NCI-H460 (cell line): ENCODE measurements at places on chromosomes 4 and X.
A peak's percentile ranks its signal among the peaks of the same experiment; 100 is the strongest.

GRCh38 chr4:178080312-178080711 is 638.1 kb upstream of the AGA start:
- DNase-seq, result no peak

GRCh38 chrX:110806145-110806544 is 10.5 kb upstream of the CHRDL1 start:
- DNase-seq, result no peak

- DNase-seq, result no peak
Observed at GRCh38 chr4:56512166-56512565, 6.6 kb downstream of the ARL9 start.

DNA sequence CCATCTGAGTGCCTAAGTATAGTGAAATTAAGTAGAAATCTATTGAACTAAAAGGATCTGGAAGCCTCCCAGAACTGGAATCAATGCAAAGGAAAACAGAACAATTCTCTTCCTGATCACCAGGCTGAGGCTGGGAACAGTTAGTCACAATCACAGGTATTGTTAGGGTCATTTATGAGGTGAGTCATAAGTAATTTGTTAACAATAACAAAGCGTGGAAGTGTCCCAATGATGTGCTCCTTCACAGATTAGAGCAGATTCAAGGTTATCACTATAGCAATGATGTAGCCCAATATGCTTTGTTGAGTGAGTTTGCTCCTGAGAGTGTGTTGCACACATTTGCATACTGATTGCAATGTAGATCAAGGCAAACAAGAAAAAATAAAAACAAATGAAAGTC is 228.1 kb downstream of the ZNF674 start:
- DNase-seq, result no peak

DNA sequence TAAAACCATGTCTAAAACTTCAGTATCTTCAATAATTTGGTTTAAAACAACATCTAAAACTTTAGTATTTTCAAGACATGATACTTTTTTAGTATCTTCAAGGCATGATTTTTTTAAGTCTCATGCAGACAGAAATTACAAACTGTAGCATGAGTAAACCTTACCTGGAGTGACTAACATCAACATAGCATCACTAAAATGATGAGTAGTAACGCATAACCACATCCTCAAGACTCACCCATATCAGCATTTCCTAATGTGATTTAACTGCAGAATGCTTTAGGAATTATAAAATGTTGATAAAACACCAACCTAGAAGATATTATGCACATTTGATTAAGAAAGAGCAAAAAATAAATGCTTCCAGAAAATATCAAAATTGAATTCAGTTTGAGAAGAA is 19.7 kb upstream of the EDNRA start:
- DNase-seq, result no peak

GRCh38 chrX:153697924-153698865 is 10.5 kb downstream of the SLC6A8 start:
- DNase-seq, result no peak

GRCh38 chrX:56782352-56782751 is 53.3 kb downstream of the NBDY start:
- no peak for DNase-seq

DNA sequence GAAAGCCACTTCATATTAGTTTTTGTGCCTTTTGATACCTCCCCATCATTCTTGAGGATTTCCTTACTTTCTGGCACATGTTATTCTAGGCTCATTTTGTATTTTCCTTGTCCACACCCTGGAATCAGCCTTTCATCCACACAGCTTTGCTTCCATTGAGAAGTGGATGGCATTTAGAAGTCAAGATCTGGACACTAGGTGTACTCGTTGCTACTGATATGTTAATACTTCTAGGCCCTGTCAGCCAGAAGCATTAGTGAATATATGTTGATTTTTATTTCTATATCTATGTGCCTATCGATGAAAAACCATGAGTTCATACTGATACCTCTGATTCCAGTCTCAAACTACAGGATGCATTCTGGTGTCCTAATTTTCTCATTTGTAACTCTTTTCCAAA is 73.2 kb downstream of the ARHGAP24 start:
- DNase-seq, result no peak

- DNase-seq, result no peak
Observed at GRCh38 chr4:1502976-1503375, 96.7 kb upstream of the NKX1-1 start.

GRCh38 chr4:143399113-143399949 is 62.7 kb downstream of the GAB1 start:
- DNase-seq, result peak; percentile 43

- DNase-seq, result no peak
Observed at GRCh38 chrX:68827256-68827655, 1.6 kb upstream of the EFNB1 start.

DNA sequence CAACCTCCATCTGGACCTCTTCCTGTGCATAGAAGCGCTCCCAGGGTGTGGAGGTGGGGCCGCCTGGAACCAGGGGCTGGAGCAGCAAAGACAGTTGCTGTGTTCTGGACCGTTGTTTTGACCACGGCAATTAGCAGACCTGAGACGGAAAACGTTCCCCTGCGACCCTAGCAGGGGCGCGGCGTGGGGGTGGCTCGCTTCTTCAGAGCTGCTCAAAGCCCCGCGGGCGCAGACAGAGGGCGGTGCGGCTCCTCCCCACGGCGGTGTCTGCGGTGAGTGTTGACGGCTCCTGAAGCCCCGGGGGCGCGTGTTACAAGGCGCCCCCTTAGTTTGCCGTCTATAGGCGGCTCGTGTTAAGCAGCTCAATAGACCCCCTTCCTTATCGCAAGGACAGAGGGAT is 79.2 kb downstream of the TRIML1 start:
- no peak for DNase-seq

- no peak for DNase-seq
Observed at GRCh38 chrX:23832721-23833120, 49.7 kb downstream of the SAT1 start.

DNA sequence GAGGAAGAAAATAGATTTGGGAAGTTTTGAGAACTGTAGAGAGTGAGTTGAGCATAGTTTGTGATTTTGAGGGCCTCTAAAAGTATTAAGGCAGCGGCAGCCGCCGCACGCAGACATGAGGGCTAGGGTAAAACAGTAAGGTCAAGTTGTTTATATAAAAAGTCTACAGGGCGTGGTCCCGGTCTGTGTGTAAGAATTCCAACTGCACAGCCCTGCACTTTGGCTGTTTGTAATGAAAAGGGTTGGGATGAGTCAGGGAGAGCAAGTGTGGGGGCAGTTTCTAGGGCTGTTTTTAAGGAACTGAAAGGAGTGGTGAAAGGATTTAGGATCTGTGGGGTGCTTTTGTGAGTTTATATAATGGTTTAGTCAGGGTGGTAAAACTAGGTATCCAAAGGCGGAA is 55.0 kb downstream of the BEX3 start:
- peak; percentile 26 for DNase-seq

GRCh38 chrX:95797344-95797743 is 887.3 kb upstream of the DIAPH2 start:
- no peak for DNase-seq

GRCh38 chrX:141405486-141405852 is 163.2 kb upstream of the SPANXC start:
- DNase-seq, result peak; percentile 6

- no peak for DNase-seq
Observed at GRCh38 chr4:139501927-139502899, 48.3 kb downstream of the RAB33B start.

GRCh38 chr4:158756588-158756987 is 12.2 kb upstream of the FNIP2 start:
- DNase-seq, result no peak

DNA sequence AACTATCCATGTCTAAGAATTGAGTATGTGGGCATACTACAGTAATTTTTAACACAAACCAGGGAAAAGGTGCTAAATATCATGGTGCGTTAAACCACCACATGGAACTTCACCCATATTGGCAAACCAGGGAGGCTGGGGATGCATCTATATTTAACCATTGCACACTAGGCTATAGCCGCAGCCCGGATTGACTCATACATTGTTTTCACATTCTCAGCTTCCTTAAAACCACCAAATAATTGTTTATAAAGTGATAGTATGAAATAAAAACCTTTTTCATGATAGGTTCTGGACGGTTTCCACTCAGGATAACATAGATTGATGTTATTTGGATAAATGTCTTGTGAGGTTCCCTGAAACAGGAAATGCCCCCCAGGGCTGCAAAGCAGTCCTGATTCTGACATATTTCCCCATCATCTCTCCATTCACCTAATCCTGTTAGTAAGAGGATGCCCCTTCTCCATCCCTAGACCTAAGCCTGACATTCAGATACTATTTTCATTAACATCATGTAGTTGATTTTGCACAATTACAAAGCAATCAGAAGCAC is 7.9 kb downstream of the COL25A1 start:
- no peak for DNase-seq

GRCh38 chrX:2829469-2830246 is 928 bp downstream of the GYG2 start:
- DNase-seq, result no peak

DNA sequence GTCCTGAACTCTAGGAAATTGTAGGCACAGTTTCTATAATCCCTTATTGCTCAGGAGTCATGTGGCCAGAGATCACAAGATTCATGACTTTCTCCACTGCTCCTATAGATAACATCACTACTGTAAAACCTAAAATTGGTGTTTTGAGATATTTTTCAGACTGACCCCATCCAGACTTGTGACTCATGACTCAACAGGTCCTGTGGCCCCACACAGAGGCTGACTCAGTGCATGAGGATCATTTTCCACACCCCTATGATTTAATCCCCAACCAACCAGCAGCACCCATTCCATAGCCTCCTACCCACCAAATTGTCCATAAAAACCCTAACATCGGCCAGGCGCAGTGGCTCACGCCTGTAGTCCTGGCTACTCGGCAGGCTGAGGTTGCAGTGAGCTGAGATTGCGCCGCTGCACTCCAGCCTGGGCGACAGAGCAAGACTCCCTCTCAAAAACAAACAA is 13.2 kb upstream of the XIAP start:
- no peak for DNase-seq

- no peak for DNase-seq
Observed at GRCh38 chr4:188043154-188043553, 47.6 kb downstream of the ZFP42 start.

DNA sequence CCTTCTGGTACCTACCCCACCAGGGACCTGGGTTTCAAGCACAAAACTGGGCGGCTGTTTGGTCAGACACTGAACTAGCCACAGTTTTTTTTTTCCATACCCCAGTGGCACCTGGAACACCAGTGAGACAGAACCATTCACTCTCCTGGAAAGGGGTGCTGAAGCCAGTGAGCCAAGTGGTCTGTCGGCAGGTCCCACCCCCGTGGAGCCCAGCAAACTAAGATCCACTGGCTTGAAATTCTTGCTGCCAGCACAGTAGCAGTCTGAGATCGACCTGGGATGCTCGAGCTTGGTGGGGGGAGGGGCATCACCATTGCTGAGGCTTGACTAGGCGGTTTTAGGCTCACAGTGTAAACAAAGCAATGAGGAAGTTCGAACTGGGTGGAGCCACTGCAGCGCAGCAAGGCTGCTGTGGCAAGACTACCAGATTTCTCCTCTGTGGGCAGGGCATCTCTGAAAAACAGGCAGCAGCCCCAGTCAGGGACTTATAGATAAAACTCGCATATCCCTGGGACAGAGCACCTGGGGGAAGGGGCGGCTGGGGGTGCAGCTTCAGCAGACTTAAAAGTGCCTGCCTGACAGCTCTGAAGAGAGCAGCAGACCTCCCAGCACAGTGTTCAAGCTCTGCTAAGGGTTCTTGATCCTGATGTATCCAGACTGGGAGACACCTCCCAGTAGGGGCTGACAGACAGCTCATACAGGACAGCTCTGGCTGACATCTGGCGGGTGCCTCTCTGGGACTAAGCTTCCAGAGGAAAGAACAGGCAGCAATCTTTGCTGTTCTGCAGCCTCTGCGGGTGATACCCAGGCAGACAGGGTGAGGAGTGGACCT is 223.0 kb downstream of the COX18 start:
- peak; percentile 5 for DNase-seq

DNA sequence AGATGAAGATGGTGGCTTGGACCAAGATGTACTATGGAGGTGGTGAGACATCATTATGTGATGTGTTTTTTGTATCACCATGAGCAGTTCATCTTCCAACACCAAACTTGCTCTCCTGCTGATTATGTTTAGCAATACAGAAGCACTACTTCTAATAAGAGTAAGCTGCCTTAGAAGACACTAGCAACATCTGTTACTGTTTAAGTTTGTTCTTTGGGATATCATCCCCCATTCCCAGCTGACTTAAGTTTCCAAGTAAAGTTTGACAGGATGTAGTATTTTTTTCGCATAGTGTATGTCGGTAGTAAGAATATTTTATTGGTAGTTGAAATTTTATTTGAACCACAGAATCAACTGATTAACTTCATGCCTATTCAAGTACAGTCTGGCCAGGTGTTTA is 123.5 kb upstream of the BMPR1B start:
- DNase-seq, result no peak

GRCh38 chrX:41707218-41707617 is 16.8 kb upstream of the GPR82 start:
- DNase-seq, result no peak

- no peak for DNase-seq
Observed at GRCh38 chr4:24328711-24329110, 255.6 kb downstream of the DHX15 start.

DNA sequence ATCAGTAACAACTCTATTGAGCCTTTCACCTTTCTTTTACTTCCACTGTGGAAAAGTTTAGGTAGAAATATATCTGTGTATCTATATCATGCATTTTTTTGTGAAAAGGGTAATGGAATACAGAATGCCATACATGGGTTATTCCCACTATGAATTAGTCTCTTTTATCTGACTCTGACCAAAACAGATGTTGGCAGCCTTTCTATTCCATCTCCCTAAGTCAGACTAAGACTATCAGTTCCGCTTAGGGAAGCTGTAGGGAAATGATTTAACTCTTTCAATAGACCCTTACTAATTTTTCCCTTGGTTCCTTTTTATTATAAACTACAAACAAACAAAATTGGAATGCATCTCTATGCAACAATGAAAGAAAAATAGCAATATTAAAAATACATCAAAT is 92.3 kb upstream of the LEF1 start:
- no peak for DNase-seq

- peak; percentile 63 for DNase-seq
Observed at GRCh38 chrX:264634-265455, 16.3 kb upstream of the PLCXD1 start.

GRCh38 chr4:44632733-44633132 is 18.7 kb downstream of the YIPF7 start:
- DNase-seq, result no peak

- no peak for DNase-seq
Observed at GRCh38 chr4:13601848-13602247, 25.7 kb downstream of the BOD1L1 start.

- DNase-seq, result no peak
Observed at GRCh38 chrX:72395237-72395636, 89.5 kb upstream of the CITED1 start.

- no peak for DNase-seq
Observed at GRCh38 chr4:80507077-80507476, 171.5 kb downstream of the CFAP299 start.
